ENCODE measurements at places on chromosomes 2 and 18.

GRCh38 chr2:237413777-237414661, at the start of gene COL6A3:
Gene COL6A3, minus strand, starts transcription at chr2:237414164. Its CDS starts 17,347 bp downstream, at chr2:237396817.
- DNase-seq: no peak

DNA sequence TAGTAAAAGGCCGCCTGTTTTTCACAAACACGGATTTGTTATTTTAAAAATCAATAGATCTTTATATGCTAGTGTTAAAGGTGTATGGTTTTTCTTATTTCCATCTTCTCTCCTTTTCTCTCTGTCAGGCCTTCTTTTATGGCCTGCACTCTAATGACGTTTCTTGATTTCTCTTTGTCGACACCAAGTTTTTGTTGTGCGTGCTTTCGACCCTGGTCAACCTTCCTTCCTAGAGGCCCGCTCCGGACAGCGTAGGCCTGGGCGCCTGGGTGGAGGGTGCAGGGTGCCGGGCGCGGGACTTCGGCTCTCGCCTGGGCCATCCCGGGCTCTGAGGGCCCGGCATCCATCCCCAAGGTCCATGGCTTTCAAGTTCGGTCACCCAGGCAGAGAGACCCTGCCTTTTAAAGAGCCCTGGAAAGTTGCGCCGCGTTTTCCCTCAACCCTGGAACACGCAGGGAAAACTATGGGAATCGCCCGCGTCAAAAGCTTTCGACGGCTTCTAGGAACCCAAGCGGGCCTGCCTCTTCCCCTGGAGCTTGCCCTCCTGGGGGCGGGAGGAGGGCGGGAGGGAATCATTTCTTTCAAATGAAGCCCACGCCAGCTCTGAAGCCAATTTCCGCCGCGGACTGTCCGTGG, 4.1 kb upstream of the SATB2 start:
- no peak for DNase-seq

- no peak for DNase-seq
Measured at GRCh38 chr2:239180526-239181073, 220.2 kb downstream of the HDAC4 start.

DNA sequence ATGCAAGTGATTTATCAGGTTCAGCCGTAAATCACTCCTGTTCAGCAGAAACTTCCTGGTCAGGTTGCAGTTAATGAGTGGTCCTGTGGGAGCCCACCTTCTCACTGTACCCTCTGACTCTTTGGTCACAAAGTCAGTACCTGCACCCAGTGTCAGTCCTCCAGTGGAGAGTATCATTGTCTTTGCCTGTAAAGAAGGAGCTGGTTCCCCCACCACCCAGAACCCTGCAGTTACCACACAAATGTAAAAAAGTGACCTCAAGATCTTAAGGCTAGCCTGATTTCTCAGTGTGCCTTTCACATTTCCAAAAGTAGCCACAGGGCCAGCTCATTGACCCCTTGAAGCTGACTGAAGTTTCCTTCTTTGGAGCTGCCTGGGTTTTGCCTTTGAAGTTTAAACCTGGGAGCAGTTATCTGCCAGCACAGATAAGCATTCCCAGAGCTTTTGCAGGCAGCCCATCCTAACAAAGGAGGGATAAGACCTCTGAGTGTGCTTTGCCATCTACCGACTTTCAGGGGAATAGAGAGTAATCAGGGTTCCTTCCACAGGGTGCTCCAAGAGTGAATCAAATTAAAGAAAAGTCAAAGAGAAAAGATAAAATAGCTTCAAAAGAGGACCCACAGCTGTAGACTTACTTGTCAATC, 725.2 kb downstream of the CPS1 start:
- DNase-seq: no peak

DNA sequence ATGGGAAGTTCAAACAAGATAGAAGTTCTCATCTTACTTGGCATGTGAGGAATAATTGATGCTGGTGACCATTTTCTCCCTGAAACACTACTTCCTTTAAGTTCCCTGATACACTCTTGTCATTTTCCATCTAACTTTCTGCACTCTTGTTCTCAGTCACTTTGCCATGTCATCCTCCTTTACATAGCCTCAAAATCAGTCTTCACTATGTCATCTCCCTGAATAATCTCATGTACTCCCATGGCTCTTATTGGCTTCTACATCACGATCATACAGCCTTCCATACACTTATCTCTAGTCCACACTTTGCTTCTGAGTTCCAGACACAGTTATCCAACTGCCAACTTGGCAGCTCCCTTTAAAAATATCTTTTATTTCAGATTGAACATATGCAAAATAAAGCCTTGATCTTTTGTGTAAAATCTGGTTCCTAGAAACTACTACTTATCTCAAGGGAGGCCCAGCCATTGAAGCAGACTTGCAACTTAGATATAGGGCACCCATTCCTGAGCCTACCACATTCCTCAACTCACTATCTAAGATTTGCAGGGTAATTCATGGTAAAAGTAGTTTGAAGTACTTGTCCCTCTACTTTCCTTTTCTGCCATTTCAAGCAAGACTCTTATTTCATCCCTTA, 1070.2 kb upstream of the NXPH2 start:
- DNase-seq: no peak

- DNase-seq: no peak
Measured at GRCh38 chr2:74767618-74768017, 66.3 kb upstream of the HK2 start.

GRCh38 chr2:188142636-188143295, 148.9 kb upstream of the GULP1 start:
- DNase-seq: no peak

GRCh38 chr2:4938206-4938605, 754.0 kb upstream of the SOX11 start:
- no peak for DNase-seq

GRCh38 chr2:156136566-156136965, 196.0 kb downstream of the NR4A2 start:
- no peak for DNase-seq

- no peak for DNase-seq
Measured at GRCh38 chr2:224532931-224533330, 52.2 kb downstream of the CUL3 start.

DNA sequence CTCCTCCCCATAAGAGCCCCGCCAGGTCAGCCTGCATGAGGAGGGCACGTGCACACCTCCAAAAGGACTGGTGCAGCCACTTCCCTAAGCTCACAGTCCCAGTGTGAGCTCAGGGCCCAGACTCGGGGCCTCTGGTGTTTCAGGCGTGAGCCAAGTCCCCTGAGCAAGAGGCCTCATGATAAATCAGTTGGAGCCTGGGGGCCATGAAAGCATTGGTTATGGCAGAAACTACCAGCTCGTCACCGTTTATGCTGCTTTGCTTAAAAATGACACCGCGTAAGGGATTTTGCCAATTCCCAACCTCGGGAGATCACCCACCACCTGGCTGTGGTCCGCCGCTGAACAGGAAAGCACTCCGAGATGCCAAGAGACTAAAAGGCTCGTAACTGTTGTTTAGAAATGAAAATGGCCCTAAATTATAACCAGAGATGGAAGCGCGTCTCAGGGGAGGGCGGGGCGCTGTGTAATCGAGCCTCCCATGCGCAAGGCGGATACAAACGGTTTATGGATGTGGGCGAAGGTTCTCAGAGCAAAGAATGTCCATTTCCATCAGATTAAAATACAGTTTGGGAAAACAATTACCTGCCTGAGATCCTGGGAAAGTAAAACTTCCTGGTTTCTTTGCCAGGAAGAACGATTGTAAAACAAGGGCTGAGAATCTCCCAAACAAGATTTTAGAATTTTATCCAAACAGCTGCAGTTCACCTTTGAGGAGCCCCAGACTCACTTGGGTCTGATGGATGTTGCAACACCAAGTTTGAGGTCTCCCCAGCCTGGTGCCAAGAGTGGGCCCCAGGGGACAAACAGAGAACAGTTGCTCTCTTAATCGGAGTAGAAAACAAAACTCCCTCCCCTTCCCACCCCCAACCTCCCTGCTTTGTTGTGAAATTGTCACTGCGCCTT, 141.4 kb downstream of the BCL2 start:
- no peak for DNase-seq

DNA sequence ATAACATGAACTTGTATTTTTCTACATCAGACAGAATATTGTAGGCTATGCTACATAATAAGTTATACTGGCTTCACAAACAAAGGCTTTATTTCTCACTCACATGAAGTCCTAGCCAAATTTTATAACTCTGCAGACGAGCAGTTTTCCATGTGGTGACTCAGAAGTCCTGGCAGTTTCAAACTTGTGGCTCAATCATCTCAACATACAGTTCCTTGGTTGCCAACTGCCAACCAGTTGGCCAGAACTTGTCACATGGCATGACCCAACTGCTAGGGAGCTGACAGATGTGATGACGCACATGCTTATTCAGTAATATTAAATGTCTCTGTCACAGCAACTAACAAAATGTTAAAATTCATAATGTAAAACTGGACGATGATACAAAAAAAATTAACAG, 63.8 kb upstream of the ZC3H15 start:
- DNase-seq: no peak

GRCh38 chr18:9965711-9966624, 52.2 kb downstream of the VAPA start:
- DNase-seq: no peak

GRCh38 chr18:69128566-69128965, 272.1 kb upstream of the DOK6 start:
- no peak for DNase-seq

GRCh38 chr2:15149063-15149462, 412.1 kb downstream of the NBAS start:
- DNase-seq: no peak

DNA sequence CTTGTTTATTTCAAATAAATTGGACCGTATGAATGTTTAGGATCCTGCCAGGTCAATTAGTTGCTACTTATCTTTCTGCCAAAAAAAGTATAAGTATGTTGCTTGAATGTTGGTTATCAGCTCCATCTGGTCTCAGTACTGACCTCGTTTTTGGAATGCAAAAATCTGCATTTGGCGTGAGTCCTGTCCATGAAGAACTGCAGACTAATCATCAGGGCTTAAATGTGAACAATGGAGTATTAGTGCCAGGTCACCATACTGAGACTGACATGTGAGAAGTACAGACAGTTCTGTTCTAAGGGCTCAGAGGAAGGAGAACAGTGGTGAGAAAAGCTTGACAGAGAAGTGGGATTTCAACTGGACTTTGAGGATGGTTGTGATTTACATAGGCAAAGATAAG, 393.1 kb upstream of the SLC14A2 start:
- DNase-seq: no peak

- DNase-seq: no peak
Measured at GRCh38 chr2:165796129-165796528, 2.1 kb upstream of the GALNT3 start.

- no peak for DNase-seq
Measured at GRCh38 chr2:119679526-119679837, 481 bp downstream of the TMEM177 start.

GRCh38 chr2:10787176-10787968, 25.2 kb downstream of the PDIA6 start:
- no peak for DNase-seq

DNA sequence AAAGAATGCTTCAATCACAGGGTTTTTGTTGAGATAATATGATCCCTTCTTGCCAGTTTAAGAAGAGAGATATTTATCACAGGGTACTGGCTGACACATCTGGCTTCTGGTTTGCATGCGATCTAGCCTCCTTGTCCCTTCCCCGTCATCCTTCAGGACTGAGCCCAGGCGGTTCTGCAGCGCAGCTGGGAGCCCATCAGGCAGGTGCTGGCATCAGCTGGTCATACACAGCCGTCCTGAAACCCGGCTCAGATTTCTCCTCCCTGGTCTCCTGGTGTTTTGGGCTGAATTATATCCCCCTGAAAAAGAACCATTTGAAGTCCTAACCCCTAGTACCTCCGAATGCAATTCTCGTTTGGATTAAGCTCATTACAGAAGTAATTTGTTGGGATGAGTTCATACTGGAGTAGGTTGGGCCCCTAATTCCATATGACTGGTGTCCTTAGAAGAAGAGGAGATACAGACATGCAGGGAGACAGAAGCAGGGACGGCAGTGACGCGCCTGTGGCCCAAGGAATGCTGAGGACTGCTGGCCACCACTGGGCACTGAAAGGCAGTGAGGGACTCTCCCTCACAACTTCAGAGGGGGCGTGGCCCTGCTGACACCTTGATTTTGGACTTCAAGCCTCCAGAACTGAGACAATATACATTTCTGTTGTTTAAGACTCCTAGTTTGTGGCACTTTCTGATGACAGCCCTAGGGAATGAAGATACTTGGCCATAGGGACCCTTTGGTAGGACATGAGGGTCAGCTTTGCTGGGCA, 83.9 kb upstream of the ODC1 start:
- DNase-seq: no peak

DNA sequence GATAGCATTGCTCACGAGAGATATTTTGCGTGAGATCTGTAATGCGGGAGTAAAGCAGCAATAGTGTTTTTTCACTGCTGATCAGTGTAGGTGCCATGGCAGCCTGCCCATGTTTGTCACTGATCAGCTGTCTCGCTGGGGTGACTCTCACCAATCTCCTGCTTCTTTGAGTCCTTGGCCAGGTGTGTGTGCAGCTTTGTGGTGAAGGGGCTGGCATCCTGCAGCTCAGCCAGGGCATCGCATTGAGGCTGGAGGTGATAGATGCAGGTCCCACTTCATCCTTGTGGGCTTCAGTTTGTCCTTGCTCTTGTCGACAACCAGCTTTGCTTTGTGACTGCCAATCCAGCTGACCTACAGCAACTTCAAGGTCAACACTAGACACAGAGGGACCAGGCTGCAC, 258.3 kb upstream of the CXCR4 start:
- no peak for DNase-seq

DNA sequence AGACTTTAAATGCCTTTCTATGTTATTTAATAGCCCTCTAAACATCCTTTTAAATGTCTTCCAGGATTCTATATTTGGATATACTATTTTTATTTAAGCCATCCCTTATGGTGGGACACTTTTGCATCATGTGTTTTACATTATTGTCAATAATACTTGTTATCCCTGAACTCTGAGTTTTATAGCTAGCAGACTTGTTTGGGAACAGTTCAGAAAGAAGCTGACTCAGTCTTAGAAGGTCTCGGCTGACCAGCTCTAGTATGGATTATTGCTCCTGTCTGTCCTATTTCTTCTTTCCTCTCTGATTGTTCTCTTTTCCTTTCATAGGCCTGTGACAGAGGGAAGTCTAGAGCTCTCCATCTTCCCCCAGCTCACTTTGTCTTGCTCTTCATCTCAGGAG, 77.3 kb upstream of the CXCR4 start:
- DNase-seq: no peak

DNA sequence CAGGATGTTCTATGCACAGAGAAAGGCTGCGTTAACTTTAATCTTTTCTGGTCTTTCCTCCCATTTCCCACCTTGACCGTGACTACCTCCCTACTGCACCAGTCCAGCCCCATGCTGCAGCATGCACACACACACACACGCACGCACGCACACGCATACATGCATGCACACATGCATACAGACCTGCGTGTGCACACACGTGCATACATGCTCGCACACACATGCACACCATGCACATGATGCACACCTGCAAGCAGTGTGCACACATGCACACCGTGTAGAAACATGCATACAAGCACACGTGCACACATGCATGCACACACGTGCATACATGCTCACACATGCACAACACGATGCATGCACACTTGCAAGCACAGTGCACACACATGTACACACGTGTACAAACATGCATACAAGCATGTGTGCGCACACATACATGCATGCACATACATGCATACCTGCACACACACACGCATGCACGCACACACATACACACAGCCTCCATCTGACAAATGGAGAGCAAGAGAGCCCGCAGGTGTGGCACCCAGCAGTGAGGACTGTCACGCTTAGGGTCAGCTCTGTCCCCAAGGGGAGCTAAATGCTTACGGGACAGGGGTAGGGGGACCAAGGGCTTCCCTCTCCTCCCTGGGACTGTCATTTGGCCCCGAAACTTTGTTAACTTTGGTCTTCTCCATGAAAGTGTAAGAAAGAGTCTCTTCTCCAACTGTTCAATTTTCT, 18.2 kb downstream of the SNORC start:
- DNase-seq: no peak

Measured in stimulated activated CD8-positive, alpha-beta memory T cell treated with anti-CD3 and anti-CD28 coated beads, Interleukin-15, amount 100 ng/mL, for 4 hours (primary cell).